ENCODE measurements at places on chromosomes 3 and 15.

GRCh38 chr15:82140886-82141285 is 95.1 kb upstream of the MEX3B start:
- no peak for DNase-seq

GRCh38 chr3:104951426-104951825 is 415.3 kb upstream of the ALCAM start:
- DNase-seq: no peak

GRCh38 chr3:10577486-10577885 is 72.1 kb upstream of the ATP2B2 start:
- DNase-seq: no peak

- DNase-seq: no peak
These were observed 456.2 kb downstream of the ZNF385D start for GRCh38 chr3:21294768-21295167.

DNA sequence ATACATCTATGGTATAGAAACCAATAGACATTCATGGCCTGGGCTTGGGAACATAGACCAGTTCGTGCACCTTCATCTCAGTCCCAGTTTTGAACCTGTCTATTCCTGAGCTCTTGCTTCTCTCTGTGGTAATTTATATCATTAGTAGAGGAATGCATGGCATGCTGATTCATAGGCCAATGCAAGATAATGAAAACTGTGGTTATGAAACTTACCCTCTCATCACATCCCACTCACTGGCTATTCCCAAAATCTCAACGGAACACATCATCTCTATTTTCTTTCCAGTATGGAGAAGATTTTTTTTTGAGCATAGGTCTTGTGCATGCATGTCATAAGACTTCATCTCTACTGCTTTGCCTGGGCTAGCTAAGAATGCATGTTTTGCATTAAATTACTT is 18.7 kb upstream of the P2RY12 start:
- no peak for DNase-seq
